ENCODE measurements at places on chromosomes 3 and 15.

GRCh38 chr15:101378171-101378755, 83.2 kb upstream of the SNRPA1 start:
- DNase-seq, result no peak

DNA sequence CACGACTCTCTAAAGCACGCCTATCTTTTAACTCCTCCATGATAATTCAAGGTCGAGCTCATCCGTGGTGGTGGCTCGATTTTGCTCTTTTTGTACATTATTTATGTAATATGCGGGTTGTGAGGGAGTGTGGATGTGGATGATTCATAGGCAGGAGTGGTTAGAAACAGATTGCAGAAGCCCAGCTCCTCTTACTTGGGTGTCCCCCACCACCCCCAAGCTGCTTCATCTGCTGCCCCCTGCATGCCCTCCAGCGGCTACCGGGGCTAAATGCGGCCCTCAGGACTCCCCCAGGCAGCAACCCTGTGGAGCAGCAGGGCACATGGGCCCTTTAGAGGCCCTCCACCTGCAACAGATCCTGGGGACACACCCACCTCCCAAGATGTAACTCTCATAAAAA, 111.5 kb upstream of the SELENOK start:
- no peak for DNase-seq

DNA sequence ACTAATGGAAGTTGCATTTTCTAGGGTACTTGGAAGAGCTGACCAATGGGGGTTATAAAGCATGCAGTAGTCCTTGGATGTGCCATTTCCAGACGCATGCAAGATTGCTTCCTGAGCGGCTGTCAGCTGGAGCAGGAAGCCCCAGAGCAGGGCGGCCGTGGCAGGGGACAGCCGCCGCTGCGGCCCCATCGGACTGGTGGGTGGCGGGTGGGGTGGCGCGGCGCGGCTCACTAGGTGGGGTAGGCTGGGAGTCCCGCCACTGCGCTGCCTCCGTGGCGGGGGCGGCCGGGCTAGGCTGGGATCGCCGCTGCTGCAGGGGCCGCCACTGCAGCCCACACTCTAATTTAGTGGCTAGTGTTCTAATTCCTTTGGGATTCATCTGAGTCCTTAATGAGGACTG, 56.5 kb upstream of the FGF7 start:
- DNase-seq, result no peak

DNA sequence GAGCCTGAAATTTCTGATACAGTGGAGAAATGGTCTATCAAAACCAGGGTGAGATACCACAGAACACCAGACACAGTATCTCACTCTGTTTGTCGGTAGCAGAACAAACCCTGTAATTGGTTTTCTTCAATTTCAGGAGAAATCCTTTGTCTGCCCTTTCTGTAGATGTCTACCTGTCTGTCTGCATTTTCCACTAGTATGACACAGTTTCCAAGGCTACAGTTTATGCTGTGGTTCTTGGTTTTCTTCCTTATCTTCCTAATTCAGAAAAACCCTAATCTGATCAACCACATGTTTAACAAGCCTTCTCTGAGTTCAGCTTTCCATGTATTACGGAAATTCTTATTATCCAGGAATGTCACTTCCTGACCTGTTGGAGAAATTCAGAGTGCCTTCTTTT, 70.8 kb downstream of the SCN11A start:
- no peak for DNase-seq

- DNase-seq, result no peak
Measured at GRCh38 chr3:127140501-127141460, 52.1 kb upstream of the PRR23E start.

Data from esophagus squamous epithelium (tissue), 5 donors.